Endothelial cell (in vitro differentiated cells): ENCODE measurements at places on chromosomes 5 and 9. TPM values are rescaled to one million over a fixed set of nuclear protein-coding genes. Genes with fewer than 3 reads are reported as not detected.

GRCh38 chr9:73050065-73050816, 97.4 kb upstream of the ALDH1A1 start:
- no peak for DNase-seq

DNA sequence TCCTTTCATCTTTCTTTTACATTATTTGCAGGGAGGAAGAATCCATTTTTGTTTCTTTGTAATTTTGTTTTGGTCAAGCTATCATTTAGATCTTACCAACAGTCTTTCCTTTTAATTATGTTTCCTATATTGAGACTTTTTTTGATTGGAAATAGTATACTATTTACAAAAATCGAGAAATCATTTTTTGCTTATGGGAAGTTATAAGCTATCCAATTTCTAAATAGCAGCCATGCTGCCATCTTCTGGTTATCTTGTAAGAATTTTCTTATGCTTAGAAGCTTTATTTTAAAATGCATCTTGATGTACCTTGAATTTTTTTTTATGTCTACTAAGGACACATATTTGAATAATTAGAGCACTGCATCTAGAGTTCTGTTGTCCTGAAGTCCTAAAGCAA, 821.2 kb downstream of the PTPRD start:
- no peak for DNase-seq

DNA sequence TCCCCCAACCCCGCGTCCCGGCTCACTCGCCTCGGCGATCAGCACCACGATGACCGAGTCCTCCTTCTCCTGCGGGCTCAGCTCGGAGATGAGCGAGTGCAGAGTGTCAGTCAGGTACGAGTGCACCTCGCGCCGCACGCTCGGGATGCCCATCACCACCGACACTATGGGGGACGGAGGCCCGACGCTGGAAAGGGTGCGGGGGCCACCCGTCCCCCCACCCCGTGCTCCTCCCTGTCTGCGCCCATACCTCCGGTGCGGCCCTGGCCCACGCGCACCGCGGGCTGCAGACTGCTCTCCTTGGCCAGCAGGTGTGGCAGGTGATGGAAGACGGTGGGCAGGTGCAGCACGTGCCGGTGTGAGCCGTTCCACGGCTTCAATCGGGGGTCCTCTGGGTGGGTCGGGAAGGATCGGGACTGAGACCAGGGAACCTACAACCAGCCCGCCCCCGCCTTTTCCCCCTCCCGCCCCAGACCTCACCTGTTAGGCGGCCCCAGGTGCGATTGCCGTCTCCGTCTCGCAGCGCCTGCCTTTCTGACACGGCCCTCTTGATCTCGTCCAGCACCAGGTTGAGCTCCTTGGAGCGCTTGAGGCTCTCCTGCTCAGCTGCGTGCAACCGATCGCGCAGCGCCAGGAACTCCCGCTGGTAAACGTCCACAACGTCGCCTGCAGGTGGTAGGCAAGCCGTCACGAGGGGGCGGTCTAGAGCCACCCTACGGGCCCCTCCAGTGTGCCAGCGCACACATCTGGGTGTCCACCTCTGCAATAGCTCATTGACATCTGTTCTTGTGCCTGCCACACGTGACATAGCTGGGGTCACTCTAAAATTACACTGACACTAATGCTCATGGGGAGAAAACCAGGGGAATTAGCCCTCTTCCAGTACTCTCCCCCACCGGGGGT, 5.1 kb downstream of the MGAT4B start:
- DNase-seq = peak; percentile 78

DNA sequence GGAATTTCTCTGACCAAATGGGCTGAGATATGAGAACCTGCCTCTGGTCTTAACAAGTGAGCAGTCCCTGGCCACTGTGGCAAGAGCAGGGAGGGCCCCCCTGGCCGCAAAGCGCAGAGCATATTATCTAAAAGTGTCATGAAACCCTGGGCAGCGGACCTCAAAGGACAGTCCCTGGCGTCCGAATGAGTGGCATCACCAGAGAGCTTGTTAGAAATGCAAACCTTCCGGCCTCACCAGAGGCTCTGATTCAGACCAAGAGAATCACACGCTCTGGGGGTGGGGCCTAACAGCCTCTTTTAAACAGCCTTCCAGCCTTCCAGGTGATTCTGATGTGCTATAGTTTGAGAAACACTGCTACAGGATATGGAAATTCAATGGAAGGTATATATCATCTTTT, 10.9 kb downstream of the PTPN3 start:
- no peak for DNase-seq

F12 gene
- total RNA-seq = 1.4 TPM

TAF11L5 gene
- not detected for total RNA-seq
